ENCODE measurements at places on chromosomes 5 and 9.

DNA sequence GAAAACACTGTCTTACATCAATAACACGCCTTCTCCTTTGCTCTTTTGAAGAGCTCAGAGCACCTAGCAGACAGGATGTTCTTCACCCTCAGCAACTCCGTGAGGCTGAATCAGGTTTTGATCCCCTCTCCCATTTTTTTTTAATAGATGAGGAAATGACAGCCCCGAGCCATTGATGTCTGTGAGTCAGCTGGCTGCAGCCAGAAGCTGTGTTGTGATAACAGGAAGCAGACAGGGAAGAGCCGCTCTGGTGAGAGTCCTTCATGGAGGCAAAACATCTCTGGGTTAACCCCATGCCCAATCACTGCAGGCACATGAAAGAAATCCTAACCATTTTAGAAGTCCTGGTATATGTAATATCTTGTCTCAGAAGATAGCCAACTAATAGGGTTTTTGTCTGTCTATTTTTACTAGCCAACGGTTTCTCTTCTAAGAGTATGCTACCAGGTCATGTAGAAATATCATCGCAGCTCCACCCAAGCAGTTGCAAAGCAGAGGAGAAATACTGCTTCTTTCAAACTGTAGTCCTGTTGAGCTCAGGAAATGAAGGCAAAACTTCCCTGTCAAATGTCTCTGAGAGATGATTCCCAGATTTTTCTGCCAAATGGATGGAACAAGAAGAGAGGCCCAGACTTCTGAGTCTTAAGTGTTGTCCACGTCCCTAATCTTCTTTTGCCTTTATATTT lies 568.9 kb downstream of the CCDC171 start:
- no peak for DNase-seq

DNA sequence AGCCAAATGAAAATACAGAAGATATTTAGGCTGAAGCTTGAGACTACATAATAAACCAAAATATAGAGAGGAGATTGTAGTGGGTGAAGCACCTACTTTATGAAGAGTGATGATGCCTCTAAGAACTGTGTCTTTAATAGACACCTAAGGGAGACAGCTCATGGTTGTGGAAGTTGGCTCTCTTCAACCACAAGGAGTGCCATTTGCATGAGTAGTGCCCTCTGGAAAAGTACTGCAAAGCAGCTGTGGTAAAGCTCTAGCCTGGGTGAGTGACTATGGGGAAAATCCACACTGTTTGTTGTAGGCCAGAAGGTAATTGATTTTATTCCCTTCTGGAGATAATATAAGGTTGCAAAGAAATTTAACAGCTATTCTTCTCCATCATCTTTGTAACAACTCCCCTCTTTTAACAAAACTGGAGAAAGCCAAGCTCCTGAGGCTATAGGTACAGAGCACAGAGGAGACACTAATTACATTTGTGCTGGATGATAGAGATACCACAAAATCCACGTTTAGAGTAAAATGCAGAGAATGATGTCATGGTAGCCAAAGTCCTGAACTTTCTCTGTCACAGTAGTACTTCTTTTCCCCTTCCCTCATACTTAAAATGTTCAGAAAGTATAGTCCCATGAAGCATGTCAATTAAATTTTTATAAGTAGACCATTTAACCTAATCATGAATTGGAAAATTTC lies 122.8 kb downstream of the STARD4 start:
- DNase-seq, result no peak

GRCh38 chr9:112078432-112078831 lies 96.7 kb downstream of the SUSD1 start:
- DNase-seq, result no peak

- DNase-seq, result no peak
Observed at GRCh38 chr5:142391058-142391845, 66.4 kb upstream of the SPRY4 start.

- no peak for DNase-seq
Observed at GRCh38 chr5:154053468-154053867, 14.7 kb downstream of the MFAP3 start.

DNA sequence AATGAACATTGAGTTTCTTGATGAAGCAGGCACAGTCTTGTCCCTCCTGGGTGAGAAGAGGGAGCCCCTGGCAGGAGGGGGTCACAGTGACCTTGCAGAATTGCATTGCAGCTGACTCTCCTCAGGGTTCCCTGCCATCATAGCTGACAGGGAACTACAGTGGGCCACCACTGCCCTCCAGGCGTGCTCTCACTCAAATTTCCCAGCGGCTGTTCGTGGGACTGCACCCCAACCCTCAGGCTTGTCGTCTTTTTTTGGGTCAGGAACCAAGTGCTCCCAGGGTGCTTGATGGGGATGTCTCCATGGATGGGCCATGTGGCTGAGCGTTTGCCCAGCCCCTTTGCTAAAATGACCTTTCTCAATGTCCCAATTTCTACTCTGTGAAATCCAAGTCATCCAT lies 215.8 kb downstream of the MELK start:
- no peak for DNase-seq

DNA sequence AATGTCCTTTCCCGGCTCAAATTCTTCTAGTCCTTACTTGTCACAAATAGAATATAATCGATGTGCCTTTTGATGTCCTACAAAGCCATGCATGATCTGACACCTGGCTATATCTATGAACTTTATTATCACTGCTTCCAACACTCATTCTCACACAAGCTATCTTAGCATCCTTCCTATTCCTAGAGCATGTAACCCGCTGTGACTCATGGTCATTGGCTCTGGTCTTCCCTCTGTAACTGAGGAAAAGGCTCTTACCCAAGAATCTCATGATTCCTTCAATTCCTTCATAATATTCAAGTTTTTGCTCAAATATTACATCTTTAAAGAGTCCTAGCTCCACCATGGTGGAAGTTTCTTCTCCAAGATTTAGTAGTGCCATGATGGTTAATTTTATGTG lies 480.0 kb upstream of the PAPPA start:
- DNase-seq, result no peak

GRCh38 chr5:132472431-132472830 lies 18.1 kb downstream of the IRF1 start:
- no peak for DNase-seq

DNA sequence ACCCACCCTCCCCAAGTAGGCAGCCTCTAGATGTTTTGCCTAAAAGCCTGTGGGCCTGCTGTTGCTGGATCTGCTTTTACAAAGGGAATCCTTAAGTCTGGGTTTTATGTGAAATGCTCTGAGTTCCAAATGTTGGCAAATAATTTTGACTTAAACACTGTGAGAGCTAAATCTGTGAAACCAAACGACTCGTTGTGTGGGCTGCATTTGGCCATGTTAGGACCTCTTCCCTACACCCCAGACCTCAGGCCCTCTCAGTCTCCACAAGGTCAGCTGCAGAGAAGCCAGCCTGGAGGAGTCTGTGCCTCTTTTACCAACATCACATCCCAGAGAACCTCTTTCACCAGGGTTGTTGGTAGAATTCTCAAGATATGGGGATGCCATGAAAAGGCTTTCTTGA lies 9.4 kb downstream of the LCP2 start:
- DNase-seq, result no peak

DNA sequence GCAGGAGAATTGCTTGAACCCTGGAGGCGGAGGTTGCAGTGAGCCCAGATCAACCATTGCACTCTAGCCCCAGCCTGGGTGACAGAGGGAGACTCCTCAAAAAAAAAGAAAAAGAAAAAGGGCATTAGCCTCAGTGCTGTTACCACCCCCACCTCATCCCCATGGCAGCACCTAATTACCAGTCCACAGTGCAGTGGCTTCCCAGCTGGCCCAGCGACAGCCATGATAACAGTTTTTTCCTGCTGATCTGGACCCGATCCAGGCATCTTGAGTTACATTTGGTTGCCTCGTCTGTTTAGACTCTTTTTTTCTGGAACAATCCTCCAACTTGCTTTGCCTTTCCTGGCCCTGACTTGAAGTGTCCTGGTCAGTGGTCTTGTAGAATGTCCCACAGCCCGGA lies 24.4 kb downstream of the NCS1 start:
- DNase-seq, result no peak

DNA sequence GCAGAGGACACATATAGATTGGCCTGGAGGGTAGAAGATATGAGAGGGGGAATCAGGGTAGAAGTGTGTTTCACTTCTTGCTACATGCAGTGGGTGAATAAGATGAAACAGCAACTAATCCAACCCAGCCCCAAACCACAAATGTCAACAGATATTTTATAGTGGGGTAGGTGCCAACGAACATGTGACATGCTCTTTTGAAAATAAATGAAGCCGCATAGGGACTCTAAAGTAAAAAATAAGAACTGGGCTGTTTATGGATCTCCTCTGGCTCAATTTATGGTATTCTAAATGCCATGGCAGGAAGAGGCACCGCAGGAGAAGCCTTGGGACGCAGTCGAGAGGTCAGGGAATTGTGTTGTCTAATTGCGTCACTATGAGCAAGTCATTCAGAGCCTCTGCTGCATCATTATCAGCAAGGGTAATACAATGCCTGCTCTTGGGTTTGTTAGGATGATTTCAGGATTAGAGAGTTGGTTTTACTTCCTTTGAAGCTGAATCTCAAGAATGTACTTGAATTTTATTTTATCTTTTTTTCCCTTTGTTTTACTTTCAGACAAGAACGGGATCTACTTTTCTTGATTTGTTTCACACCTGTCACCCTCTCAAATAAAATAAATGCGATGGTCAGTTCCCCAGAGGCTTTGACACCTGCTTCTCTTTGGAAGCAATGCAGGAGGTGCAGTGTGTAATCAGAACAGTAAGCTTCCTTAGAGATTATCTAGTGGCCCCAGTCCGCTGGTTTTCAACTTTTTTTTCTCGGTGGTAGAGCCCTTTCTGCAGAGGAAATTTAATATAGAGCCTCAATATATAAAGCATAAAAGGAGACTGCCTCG lies 375.6 kb upstream of the CLINT1 start:
- DNase-seq, result no peak

GRCh38 chr5:127970854-127971425 lies 112.6 kb upstream of the SLC12A2 start:
- DNase-seq, result no peak

DNA sequence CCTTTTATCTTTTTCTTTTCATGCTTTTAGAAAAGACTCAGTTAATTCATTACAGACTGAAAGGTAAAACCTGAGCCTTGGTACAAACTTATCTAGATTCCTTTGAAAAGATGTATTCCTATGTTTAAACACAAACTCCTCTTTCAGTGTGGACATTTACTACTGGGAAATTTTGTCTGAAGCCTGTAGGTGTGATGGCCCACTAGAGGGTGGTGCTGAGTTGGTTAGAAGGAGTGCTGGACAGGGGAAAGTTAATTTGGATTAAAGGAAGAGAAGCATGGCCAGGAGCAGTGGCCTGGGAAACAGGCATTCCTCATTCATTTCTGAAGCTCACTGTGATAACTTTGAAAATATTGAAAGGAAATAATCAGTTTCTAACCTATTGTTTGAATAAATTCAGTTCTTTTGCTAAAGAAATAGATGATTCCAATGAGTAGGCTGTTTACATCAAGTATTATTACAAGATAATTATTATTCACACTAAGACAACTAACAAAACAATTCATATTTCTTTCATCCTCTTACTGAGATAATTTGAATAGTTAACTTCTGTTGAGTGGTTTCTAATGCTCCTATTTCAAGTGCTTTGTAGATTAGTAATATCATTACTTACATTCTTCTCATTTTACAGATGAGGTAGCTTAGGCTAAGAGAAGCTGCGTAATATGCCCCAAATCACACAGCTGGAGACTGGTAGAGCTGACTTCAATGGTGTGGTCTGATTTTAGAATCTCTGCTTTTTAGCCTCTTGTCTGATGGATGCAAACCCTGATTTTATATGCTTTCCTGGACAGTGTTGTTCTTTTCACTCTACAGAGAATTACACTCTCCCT lies 150.9 kb downstream of the ADGRV1 start:
- no peak for DNase-seq

DNA sequence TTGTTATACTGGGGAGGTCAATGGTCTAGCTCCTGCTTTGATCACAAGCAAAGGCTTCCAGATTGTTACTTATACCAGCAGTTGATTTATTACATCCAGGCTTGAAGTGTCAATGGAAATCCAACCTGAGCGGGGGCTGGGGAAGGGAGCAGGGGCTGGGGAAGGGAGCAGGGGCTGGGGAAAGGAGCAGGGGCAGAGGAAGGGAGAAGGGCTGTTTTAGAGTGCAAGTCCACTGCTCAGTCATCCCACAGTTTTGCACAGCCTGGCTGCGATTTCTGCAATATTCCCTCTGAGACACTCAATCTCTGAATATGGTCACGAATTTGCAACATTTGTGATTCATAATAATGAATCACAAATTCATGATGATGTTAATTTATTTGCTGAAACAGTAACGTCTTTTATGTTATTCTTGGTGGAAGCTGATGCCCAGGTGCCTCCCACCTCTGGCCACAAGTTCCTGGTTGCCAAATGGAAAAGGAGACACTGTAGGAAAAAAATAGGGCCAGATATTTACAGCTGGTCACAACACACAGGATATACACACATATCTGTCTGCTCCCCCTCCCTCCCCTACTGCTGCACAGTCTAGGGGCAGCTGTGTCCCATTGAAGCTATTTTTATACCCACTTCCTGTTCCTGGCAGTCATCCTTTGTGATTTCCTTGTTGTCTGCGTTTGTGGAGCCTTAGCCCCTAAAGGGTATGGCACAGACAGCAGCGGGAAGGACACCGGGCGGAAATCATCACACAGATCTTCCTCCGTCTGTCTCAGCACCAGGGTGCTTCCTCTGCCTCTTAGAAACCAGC lies 325.1 kb downstream of the GADD45G start:
- no peak for DNase-seq

- no peak for DNase-seq
Observed at GRCh38 chr9:6418764-6419163, 5.8 kb downstream of the UHRF2 start.

DNA sequence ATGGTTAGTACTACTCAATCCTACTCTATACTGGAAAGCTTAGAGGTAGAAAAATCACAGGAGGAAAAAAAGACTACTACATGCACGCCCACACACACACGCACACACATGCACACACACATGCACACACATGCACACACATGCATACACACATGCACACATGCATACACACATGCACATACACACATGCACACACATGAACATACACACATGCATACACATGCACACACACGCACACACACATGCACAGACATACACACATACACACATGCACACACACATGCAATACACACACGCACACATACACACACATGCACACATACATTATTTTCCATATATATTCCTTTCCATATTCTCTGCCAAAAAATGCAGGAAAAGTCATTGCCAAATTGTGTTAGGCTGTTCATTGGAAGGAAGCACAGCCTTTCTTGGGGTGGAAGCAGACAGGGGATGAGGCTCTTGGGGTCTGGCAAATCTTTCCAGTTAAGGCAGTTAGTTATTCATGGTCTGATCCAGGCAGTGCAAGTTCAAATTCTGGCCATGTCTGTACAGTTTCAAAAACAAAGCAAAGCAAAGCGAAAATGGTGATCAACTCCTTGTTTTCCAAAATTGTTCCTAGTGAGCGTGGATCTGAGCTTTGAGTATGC lies 187.9 kb upstream of the EGFLAM start:
- no peak for DNase-seq

- DNase-seq, result no peak
Observed at GRCh38 chr5:41707853-41708603, 162.2 kb downstream of the OXCT1 start.

All from activated T-cell treated with anti-CD3 and anti-CD28 coated beads for 4 hours (primary cell).